PC-3 (cell line): ENCODE measurements at places on chromosomes 5 and 9. TPM values are rescaled to one million over a fixed set of nuclear protein-coding genes. Genes with fewer than 3 reads are reported as not detected.

Gene CDKN2B
- total RNA-seq, result 32.2 and 32.7 TPM in 2 replicates

- no peak for DNase-seq
These were observed 16.5 kb downstream of the SH3TC2 start for GRCh38 chr5:149046196-149046829.

GRCh38 chr5:150146862-150147601 is 8.6 kb downstream of the PDGFRB start:
- no peak for DNase-seq

GRCh38 chr9:135490980-135491464 is 9.5 kb upstream of the MRPS2 start:
- no peak for DNase-seq

DNA sequence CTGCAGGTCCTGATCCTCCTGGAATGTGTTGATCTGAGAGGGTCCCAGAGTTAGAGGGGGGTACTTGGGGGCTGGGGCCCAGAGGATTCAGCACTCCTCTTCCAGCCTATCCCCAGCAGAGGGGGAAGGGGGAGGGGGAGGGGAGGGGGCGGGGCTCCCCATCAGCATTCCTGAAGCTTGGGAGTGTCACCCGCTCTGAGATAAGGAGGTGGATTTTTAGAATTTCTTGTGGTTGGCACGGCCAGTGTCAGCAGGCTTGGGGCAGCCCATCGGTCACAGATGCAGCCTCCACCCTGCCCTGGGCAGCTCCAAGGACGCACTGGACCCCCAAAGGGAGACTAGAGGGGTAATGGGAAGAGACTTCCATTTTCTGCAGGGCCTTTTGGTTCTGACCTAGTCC is 5.3 kb downstream of the FGF18 start:
- no peak for DNase-seq

- DNase-seq, result no peak
These were observed 81.1 kb downstream of the TLE1 start for GRCh38 chr9:81608289-81608657.

DNA sequence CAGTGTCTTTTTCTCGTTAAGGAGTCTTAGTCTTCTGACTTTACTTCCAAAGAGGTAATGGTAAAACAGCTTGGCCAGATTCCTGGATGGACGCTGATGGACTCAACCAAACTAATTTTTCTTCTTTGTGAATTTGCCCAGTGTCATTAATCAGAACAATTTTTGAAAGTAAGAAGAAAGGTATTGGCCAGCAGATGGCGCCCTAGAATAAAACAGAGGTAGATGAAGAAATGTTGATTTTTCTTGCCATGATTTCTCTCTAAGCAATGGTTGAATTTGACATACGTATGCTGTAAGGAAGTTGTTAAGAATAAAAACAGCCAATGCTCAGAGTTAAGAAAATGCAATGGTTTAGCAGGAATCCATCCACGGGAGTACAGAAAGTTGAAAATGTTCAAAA is 500.0 kb downstream of the DIRAS2 start:
- DNase-seq, result peak; percentile 52

DNA sequence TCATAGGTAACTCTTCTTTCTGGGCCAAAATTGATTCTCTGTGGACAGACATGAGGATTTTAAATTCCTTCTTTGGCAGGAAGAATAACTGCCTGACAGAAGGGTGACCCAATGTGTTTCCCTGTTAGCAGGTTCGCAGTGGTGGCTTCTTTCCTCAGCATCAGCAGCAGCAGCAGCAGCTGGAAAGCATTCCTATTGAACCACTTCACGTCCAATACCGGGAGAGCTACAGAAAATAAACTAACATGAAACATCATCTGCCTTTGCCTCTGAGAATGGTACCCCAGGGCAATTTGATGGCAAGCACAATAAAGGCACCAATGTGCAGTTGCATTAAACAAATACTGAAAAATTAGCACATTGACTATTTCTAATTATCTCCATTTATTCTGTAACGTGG is 214.5 kb downstream of the TMEM167A start:
- DNase-seq, result no peak

Gene ACOT12
- not detected in 2 replicates for total RNA-seq

Gene WDR38
- total RNA-seq, result not detected in 2 replicates

GRCh38 chr5:57215629-57216195 is 41.9 kb downstream of the GPBP1 start:
- no peak for DNase-seq

- DNase-seq, result no peak
These were observed 41.9 kb upstream of the PLPP1 start for GRCh38 chr5:55576661-55577060.

- no peak for DNase-seq
These were observed 408.4 kb upstream of the NMUR2 start for GRCh38 chr5:152813526-152813925.

- no peak for DNase-seq
These were observed 596 bp downstream of the TEK start for GRCh38 chr9:27109621-27110020.

DNA sequence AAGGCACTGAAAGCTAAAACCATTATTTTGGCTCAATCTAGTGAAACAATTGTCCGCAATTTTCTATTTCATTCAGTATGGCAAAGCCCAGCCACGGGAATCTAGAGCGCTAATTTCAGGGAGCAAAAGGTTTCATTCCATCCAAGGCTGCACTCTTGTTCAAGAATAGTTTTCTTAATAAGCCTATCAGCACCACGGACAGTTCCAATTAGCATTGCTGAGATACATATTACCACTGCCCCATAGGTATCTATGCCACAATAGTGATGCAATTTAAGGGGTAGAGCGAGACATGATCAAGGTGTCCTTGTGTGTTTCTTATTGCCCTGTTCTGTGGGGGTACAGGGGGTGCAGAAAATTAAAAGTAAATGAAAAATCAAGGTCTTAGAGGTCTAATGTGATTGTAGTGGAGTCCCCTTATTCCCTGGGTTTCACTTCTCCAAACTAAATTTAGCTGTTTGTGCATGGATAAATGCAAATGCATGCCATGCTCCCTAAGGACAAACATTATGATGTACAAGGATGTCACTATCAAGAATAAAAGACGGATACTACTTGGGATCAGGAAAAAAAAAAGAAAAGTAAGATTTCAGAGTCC is 45.5 kb downstream of the SPOCK1 start:
- DNase-seq, result peak; percentile 59

DNA sequence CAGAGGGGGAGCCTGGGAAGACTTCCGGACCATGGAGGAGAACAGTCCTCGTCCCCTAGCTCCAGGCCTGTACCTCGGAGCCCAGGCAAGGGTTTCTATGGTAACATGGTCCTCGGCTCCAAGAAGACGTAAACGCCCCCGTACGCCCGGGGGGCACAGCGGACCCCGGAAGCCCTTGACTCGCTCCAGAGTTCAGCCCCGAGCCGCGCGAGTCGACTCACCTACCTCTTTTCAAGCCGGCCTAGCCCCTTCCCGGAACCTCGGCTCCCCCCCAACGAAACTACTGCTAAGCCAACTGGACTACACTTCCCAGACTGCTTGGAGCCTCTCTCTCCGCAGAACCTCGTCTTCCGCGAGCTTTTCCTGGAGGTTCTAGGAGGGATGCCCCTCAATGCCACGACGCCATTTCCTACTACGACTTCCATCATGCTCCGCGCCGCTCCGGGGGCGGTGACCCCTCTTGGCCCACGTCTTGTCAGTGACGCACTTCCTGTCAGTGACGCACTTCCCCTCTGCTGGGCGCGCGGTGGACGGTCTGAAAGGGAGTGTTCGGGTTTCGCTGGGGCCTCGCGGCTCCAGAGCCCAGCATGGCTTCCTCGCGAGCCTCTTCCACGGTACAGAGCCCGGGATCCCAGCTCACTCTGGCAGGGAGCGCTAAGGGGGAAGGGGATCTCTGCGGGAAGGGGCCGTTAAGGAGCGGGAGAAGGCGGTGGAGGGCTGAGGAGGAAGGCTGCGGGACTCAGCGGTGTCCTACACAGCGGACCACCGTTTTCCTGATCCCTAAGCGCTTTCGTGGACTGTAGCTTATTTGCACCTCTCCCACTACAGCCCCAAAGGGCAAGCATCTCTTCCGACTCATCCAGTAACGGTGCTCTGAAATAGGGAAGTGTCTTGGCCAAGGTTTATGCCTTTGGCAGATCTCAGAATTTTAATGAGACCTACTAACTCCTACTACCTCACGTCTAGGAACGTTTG is at the start of the genes CDC26 and PRPF4:
TSS of gene CDC26 (minus strand) at position 416 of the 975 bp plus-strand sequence. CDS start 3,065 bp downstream, outside the sequence.
TSS of gene PRPF4 (plus strand) at position 502 of the 975 bp plus-strand sequence. CDS start at position 588, 86 bp downstream.
- peak; percentile 92 for DNase-seq

GRCh38 chr9:27059907-27060306 is 49.1 kb upstream of the TEK start:
- DNase-seq, result no peak

Gene FAM219A
- 15.2 and 17.1 TPM in 2 replicates for total RNA-seq

Gene SLC46A2
- not detected in 2 replicates for total RNA-seq

GRCh38 chr5:149422366-149423048 is 43.4 kb upstream of the IL17B start:
- no peak for DNase-seq

GRCh38 chr5:68067976-68068603 is 147.5 kb upstream of the PIK3R1 start:
- DNase-seq, result no peak

DNA sequence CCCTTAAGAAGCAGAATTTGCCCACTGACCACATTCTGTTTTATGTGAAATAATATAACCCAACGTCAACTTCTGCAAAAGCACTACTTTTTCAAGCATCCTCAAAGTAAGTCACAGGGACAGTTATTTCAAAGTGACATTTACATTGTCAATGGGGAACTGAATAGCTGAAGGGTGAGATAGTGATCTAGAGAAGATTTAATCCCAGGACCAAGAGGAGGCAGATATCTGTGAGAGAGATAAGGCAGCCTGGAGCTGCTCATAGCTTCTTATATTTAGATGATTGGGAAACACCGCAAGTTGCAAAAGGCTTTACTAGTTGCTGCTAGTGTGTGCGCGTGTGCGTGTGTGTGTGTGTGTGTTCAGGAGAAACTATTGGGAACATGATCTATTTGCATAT is 210.4 kb upstream of the RFX3 start:
- DNase-seq, result no peak

Gene CORO2A
- total RNA-seq, result 2.2 and 2.8 TPM in 2 replicates

- DNase-seq, result no peak
These were observed 17.1 kb downstream of the EFNA5 start for GRCh38 chr5:107653685-107654084.

Gene MYMK
- not detected in 2 replicates for total RNA-seq

GRCh38 chr5:14054965-14055963 is 87.9 kb upstream of the TRIO start:
- DNase-seq, result peak; percentile 21

- no peak for DNase-seq
These were observed 72.1 kb upstream of the XPA start for GRCh38 chr9:97769208-97769607.

Gene NKD2
- 1.6 and 6.7 TPM in 2 replicates for total RNA-seq
